ENCODE measurements at places on chromosomes 4 and X.

DNA sequence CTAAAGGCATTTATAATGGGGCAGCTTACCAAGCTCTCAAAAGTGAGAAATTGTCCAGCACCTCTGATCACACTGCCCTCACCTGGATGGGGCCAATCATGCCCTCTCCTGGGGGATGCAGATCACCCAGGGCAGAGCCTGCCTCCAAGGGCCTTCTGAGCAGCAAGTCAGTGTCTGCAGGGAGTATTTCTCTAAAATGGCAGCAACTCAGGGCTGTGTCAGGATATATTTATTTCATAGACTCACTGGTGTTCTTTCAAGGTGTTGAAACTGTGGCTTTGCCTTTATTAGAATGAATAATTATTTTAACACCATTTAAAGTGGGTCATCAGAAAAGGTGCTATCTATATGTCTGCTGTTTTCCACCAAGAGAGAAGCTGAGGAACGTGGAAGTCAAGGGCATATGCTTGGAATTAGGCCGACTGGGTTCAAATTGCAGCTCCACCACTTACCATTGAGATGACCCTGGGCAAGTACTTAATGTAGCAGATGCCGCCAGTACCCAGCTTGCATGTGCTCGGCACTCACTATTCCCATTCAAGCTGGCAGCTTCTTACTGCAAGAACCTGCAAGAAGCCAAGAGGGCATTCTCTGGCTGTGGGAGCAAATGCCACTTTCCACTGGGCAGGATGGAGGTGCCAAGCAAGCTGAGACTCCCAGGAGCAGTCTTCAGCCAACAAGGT is 590.0 kb downstream of the BCOR start:
- no peak for DNase-seq

GRCh38 chr4:88225232-88226105 is 58.9 kb downstream of the PPM1K start:
- DNase-seq: no peak

- no peak for DNase-seq
These were observed 51.2 kb upstream of the PGRMC2 start for GRCh38 chr4:128338634-128339355.

GRCh38 chrX:97060020-97060419 is 176.3 kb downstream of the RPA4 start:
- no peak for DNase-seq

DNA sequence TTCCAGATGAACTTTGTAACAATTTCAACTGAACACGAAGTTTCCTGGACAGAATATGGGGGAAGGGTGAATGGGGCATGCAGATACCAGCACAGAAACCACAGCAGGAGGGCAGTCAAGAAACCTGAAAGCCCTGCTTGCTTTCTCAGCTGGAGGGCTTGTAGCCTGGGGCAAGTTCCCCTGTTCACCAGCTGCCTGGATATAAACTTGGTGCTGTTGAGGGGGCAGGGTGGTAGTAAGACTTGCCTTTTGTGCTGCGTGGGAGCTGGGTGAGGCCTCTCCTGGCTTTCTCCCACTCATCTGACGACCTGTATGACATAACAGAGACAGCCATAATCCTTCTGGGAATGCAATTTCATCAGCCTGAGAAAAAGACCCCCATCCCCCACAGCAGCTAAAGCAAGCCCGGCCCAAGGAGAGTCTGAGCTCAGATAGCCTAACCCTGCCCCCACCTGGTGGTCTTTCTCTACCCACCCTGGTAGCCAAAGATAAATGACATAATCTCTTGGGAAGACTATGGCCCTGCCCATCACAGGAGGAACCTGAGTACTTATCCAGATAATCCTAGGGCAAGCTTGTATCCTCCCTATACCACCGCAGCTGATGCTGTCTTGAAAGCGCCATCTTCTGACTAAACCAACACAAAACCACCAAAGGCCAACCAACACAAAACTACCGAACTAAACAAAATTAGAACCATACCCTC is 234.3 kb downstream of the LAS1L start:
- DNase-seq: no peak

GRCh38 chrX:154804957-154805695 is at the start of gene MPP1:
TSS of gene MPP1 (minus strand) at chrX:154805485. CDS start at chrX:154805373, 112 bp downstream.
- peak; percentile 13 for DNase-seq

- DNase-seq: no peak
These were observed 314.6 kb upstream of the CASK start for GRCh38 chrX:42237956-42238355.

- DNase-seq: no peak
These were observed 116.0 kb downstream of the PTTG2 start for GRCh38 chr4:38076153-38076669.

DNA sequence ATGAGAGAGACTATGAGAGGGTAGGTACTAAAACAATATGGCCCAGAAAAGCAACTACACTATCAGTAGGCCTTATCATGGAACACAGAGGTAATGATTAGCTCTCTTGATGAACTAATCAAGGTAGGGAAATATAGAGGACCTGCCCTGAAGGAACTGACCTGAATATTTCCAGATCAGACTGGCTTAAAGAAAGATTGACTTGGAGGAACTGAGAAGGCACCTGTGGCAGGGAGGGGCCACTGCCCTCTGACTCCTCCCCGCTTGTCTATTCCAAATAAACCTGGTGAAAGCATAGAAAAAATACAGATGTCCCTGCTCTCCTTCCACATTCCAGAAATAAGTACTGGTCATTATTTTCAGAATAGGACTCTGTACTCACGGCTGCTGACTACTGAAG is 5.5 kb downstream of the RPS6KA6 start:
- DNase-seq: no peak

DNA sequence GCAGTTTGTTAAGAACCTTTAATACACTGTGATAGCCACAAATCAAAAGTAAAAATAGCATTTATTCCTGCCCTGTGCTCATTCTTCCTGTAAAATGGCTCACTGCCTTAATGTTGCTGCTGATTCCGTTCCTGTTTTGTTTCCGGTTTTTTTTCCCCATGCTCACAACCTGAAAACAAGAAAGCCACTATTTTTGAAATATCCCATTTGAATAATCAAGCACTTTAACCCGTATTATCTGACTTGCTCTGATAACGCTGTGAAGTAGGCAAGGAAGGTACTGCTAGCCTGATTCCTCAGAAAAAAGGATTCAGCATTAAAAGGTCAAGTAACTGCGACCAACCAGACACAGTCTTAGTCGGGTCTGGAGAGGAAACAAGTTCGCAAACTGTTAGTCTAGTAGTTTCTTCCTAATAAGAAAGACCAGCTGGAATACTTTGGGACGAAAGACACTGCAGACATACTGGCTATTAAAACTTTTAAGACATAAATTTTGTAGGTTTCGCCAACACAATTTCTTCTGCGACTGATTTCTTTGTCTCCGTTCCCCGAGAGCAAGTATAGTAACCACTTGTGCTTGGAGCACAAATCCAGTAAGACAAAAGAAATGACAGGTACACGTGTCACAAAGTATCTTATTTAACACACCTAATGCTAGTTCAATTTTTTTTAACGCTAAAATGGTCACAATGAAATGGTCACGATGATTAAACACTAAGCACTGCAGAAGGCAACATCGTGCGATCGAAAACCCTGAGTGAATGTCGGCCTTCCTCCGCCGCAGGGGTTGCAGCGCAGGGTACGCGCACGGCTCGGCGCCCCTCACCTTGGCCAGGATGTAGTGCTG is 802 bp downstream of the COX18 start:
- peak; percentile 43 for DNase-seq

DNA sequence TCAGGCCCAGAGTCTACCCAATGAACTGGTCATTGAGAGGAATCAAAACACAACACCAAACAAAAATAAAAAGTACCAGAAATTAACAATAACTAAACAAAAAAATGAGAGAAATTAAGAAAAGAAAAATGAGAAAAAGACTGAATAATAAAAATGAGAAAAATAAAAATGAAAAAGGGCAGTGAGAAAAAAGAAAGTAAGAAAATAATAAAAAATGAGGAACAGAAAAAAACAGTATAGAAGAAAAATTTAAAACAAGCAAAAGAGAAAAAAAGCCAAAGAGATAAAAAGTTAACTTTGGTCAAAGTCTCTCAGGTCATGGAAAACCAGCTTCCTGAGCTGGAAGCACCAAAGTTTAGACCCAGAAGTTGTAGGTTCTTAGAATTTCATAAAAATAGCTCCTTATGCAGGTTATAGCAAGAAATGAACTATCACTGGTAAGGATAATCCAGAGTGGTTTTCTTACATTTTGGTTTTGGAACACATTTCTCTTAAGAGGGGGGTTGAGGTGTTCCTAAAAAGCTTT is 51.0 kb upstream of the WDR17 start:
- DNase-seq: no peak

DNA sequence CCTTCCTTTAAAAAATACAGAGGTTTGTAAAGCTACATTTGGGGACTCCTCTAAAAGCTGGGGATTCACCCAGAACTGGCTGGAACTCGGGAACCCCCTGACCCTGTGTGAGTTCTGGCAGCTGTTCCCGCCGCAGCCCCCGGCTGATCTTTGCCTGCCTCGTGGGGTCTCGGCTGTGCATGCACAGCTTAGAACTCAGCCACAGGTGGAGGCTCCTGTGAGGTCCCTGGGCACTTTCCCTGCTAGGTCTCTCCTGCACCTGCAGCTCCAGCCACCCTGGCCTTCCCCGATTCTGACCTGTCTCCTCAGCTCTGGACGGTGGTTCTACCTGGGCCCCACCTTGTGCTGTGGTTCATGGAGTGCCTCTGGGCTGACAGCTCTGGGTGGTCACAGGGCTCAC is 48.6 kb upstream of the HGFAC start:
- no peak for DNase-seq

DNA sequence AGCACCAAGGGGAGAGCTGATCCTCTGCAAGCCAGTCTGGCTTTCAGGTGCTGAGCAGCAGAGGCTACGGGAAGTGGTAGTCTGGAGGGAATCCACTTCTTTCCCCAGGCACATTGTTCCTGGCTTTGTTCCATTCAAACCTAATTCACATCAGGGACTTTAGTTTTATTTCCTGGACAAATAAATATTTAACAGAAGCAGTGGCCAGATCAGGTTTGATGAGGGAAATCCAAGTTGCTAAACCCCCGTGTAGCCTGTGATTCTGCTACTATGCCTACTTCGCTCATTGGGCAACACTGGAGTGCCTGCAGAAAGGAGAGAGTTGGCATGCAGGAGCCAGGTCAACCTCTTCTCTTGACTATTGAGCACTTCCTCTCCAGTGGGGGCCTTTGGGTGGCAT is 13.8 kb upstream of the STBD1 start:
- DNase-seq: no peak

DNA sequence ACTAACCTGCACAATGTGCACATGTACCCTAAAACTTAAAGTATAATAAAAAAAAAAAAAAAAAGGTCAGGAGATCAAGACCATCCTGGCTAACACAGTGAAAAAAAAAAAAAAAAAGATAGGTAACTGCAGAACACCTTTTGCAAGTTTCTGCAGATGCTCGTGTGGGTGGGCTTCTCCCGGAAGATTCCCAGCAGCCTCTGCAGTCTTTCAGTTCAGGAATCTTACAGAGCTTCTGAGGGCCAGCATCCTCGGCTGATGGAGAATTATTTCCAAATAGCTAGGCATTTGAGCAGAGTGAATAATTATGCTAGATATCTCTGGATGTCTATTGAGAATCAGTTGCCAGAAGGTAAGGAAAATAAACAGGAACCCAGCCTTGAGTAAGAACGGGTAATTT is 300.7 kb downstream of the DCTD start:
- no peak for DNase-seq
